Stimulated activated CD8-positive, alpha-beta memory T cell treated with anti-CD3 and anti-CD28 coated beads, Interleukin-7, amount 100 ng/mL, for 1 hour (primary cell): ENCODE measurements at places on chromosomes 2 and 18.

DNA sequence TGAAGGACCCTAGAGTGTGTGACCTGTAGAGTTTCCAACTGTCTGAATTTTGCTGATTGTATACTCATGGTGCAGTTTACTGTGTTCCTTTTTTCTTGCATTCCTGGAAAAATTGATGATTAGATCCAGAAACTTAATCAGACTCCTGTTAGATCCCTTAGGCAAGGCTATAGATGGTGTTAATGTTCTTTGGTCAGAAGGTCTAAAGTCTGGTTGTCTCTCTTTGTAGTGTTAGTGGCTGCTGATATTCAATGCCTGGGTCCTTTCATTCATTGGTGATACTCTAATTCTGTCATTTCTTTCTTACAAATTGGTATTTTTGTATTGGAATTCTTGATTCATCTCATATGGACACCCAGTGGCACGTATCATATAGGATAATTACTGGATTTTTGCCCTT lies 6.3 kb downstream of the CCNT2 start:
- DNase-seq, result no peak

- no peak for DNase-seq
Measured at GRCh38 chr2:219663116-219663762, 35.8 kb downstream of the SLC4A3 start.

DNA sequence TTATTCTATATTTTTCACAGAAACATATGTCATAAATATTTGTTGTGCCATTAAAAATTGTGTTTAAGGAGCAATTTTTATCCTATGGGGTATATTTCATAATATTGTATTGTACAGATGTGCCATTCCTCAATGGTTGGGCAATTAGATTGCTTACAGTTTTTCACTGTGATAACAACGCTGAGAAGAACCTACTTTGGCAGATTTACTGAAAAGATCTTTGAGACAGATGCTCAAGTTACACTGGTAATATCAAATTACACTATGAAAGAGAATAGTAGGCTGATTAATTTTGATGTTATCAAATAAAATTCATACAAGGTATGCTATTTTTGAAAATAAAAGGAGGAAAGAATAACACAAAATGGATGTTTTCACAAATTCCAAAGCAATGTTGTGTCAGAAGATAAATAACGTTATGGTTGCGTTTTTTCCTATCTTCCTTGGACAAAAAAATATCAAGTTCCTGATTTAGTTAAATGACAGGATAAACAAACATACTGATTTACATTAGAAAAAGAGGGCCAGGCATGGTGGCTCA lies 335.1 kb upstream of the ZNF521 start:
- no peak for DNase-seq

DNA sequence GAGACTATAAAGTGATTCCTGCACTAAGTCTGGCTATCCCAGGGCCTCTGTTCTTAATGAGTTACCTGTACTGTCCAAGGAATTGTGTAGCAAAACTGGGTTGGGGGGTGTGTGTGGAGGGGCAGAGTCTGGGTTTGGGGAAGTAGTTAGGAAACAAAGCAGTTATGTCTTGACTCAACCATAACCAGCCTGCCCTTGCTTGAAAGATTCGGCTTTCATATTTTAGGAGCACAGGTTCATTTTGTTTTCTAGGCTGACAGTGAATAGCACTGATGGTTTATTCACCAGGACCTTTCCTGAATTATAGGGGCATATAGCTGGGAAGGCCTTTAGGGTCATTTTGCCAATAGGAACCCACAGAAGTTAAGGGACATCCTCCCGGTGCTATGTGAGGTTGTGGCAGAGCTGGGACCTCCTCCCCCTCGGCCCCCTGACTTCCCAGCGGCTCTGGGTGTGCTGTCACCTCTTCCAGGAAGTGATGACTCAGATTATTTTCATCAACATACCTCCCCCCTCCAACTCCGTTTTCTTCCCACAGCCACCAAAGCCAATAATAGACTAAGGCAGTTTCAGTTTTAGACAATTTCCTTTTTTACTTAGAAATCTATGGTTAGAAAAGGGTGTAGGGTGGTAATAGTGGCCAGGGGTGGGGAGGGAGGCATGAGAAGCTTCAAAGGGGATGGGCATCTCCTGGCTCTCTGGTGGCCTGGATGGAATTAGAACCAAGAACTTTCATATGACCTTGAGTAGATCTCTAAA lies 44.8 kb downstream of the SETBP1 start:
- DNase-seq, result peak; percentile 35

- no peak for DNase-seq
Measured at GRCh38 chr2:71102981-71103681, 26.9 kb downstream of the MCEE start.

GRCh38 chr2:216134958-216135541 lies 25.9 kb downstream of the XRCC5 start:
- DNase-seq, result no peak

DNA sequence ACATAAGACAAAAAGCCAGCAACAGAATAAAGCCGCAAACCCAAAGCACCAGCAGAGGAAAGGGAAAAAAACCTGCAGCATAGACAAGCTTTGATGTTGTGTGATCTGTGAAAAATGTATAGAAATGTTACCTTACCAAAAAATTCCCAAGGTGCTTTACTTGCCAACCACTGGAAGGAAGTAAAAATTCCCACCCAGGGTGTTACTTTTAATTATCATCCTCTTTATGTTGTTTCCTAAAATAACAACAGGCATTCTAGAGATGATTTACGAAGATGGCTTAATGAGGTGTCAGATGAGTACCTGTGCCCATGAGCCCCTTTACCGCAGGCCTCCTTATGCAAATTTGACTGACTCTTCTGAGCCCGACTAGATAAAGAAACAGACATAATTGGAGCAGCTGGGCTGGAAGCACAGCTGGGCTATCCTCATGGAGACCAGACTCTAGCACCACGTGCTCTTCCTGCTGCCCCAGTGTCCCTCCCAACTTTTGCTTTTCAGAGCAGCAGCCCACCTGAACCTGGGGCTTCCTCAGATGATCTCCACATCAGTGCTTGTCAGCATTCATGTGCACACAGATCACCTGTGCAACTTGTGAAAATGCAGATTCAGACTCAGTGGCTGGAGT lies 41.5 kb downstream of the SRSF7 start:
- DNase-seq, result no peak

- DNase-seq, result no peak
Measured at GRCh38 chr18:48122376-48122775, 191.9 kb upstream of the SMAD2 start.

- DNase-seq, result no peak
Measured at GRCh38 chr2:188466761-188467160, 175.1 kb downstream of the GULP1 start.

DNA sequence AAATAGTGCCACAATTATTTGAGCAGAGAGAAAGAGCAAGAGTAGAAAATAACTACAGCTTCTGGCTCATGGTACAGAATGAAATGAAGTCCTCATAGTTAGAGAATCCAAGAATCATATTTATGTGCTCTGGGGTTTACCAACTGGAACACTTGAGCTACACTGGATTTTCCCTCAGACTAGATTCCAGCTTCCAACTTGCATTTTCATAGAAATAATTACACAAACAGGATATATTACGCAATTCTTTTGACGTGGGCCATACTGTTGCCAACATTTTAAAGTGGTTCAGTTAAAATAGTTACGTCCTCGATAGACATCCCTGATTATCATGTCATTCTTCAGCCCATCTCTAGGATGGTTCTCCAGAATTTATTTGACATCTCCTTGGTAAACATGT lies 129.2 kb downstream of the ETAA1 start:
- no peak for DNase-seq

DNA sequence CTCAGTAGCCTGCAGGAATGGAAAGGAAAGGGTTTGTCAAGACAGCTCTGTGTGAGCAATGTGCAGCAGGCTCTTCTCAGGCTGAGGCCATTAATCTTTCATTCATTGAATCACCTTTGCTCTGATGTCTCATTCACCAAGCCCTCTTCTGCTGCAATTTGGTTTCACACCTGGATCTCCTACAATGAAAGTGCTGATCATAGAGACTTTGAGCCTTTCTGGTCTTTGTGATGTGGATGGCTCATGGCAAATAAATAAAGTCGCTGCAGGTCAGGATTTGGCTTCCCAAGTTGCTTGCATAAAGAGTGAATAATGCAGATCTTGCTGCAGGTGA lies 95.8 kb upstream of the SPRED2 start:
- no peak for DNase-seq

DNA sequence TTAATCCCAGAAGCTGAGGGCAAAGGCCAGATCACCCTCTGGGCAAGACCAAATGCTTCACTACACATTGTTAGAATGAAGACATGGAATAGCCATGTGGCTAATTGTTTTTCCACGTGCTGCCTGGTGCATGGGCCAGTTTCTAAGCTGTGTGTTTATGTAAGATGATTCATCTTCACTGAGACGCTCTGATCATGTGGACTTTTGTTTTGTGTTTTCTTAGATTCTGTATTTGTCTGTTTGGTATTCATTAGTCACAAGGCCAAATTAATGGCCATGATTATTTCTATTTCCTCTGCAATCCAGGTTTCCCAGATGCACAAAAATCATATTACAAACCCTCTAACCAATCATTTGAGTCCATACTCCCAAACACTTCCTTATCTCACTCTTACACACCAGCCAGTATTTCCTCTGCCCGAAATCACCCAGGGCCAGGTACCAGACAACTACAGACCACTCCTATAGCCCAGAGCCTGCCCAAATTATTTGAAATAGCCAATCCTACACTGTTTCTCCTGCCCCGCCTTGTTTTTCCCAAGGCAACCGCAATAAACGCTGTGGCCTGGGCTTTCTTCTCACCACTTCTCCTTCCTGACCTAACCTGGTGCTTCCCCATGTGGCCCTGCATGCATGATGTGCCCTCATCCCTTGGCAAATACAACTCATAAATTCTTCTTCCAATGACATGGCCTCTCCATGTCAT lies 94.2 kb upstream of the SP3 start:
- no peak for DNase-seq

DNA sequence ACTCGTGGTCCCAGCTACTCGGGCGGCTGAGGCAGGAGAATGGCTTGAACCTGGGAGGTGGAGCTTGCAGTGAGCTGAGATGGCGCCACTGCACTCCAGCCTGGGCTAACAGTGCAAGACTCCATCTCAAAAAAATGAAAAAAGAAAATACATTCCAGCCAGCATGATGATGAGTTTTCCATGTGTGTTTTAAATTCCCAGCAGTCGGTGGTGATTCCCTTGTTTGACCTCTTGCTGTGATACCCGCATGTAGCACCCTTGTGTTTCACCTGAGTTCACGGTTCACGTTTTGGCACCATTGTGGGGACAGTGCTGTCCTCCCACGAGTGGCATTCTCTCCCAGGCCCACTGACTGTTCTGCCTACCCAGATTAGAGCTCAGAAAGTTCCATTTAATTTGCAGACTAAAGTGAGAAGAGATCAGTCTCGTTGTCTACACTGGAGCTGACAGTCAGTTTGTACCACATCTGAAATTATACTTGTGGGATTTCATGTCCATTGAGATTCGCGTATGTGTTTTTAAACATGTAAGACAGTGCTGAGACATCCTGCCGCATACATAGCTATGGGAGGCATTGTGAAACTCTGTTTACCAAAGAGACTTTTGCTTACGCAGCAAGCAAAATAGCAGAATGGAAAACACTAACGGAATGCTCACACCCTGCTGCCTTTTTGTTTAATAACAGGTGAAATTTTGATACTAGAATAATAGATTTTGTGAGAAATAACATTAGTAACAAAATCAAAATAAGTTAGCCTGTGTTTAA lies 157.1 kb downstream of the GBX2 start:
- no peak for DNase-seq

GRCh38 chr2:207825978-207826377 lies 56.3 kb upstream of the FZD5 start:
- no peak for DNase-seq

DNA sequence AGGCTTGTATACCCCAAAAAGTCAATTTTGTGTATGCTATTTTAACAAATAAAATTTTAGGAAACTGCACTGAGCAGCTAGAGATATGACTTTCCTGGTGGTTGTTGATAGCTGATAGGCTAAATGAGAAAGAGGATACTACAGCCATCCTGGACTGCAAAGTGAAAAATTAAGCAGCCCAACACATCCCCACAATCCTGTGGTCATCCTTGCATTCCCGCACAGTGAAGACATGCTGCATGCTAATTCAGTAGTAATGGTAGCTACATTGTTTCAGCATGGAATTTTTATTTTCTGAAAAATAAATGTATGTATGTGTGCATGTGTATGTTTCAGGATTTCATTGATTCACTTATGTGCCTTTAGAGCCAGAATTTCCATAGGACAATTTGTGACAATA lies 124.2 kb upstream of the CCDC68 start:
- DNase-seq, result no peak

- no peak for DNase-seq
Measured at GRCh38 chr2:159118859-159119500, 150.5 kb downstream of the TANC1 start.

- DNase-seq, result no peak
Measured at GRCh38 chr2:16943279-16943958, 277.8 kb upstream of the CYRIA start.

GRCh38 chr2:240109386-240109785 lies 26.7 kb downstream of the COPS9 start:
- no peak for DNase-seq

DNA sequence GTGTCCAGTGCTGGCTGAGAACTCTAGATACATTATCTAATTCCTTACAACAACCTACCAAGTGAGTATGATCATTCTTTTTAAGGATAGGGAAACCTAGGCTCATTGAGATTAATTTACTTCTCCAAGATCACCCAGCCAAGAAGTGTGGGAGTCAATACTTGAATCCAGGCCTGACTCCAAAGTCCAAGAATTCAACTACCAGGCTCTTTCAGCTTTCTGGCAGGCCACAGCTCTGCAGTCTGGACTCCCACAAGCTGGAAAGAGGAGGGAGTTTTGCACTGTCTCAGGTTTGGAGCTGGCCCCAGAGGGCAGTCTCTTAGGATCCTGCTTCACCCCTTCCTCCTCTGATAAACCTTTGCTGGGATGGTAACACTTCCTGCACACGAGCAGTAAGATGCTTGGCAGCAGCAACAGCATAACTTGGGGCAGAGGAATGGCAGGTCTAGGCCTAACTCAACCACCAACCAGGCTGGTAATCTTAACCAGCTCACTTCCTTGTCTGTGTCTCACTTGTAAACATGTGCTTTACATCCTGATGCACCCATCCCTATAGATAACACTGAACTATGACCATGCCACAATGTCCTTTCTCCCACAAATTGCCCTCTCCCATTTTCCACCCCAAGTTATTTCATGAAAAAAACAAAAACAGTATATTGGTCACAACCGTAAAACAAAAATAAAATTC lies 111.1 kb upstream of the ACAA2 start:
- no peak for DNase-seq

DNA sequence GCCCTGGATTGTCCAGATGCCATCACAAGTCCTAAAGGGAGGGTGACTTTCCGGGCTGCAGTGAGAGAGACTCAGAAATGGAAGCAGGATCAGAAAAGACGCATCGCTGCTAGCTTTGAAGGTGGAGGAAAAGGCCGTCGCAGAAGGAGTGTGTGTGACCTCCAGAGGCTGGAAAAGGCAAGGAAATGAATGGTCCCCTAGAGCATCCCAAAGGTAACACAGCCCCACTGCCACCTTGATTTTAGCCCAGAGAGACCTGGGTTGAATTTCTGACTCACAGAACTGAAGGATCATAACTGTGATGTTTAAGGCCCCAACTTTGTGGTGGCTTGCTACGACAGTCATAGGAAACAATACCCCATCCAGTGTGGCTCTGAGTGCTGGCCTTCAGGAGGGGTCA lies 8.6 kb upstream of the NCK2 start:
- no peak for DNase-seq

GRCh38 chr2:169891593-169892298 lies 64.5 kb downstream of the UBR3 start:
- no peak for DNase-seq
